ENCODE measurements at places on chromosomes 4 and X.
A peak's percentile ranks its signal among the peaks of the same experiment; 100 is the strongest.

- DNase-seq: no peak
Measured at GRCh38 chr4:101708293-101709039, 82.1 kb upstream of the BANK1 start.

GRCh38 chr4:56958111-56958517 is 19.3 kb downstream of the NOA1 start:
- DNase-seq: peak; percentile 88

GRCh38 chr4:52876069-52876468 is 14.0 kb downstream of the RASL11B start:
- no peak for DNase-seq

DNA sequence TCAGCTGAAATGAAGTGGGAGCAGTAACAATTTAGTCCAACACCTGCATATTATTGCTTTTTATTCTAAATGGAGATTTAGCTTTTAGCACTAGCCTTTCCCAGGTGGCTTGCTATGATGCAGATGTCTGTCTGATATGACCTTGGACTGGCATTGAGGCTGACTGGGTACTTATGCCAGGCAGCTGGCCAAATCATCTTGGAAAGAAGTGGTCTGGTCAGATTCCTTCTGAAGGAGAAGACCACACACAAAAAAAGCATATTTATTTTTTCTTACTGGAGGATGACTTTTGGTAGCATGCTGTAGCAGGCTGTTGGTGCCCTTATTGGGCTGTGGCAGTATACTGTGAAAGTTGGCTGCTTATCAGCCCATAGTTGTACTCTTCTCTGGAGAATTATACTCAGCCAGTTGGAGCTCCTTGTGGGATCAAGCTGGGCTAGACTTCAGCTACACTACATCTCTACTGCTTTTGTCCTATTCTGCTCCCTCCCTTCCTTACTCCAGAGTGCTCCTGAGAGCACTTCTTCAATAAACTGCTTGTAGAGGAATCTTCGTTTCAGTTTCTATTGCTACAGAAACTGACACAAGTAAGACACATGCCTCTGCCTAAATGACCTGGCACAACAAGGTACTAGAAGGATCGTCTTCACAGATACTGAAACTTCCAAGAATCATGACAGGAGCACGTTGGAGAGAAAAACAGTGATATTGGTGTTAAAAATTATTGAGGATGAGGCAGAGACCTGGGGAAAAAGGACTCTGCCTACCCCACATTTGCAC is 196.8 kb upstream of the RPS6KA3 start:
- DNase-seq: no peak

DNA sequence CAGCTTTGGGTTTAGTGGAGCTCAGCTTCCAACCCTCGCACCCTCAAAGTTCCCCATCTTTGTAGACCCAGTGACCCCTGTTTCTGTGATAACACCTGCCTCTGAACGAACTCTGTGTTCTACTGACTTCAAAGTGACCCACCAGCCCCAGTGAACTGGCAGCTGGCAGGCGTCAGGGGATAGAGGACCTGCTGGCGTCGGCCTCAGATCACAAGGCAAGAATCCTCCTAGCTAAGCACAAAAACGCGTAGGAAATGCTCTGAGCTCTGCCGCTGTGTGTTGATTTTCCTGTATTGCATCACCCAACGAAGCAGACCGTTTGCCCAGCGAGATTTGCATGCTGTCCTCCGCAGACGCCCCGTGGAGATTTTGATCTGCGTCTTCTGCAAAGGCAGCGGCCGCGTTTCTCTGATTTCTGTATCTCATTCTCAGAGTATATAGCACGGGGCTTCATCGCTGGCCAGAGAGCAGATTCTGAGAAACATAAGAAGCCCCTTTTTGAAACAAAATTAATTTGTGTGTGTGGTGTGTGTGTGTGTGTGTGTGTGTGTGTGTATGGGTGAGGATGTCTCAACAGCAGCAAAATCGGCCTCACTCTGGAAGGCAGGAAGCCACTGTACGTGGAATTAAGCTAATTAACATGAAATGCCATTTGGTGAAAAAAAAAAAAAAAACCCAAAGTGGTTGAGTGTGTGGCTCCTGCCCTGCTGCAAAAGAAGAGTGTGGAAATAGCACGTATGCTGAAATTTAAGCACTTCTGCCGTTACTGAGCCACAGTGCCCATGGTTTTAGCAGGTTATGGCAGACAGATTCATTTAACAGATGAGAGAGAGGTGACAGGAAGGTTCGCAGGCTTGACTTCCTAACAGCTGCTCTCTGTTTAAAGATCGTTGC is 29.2 kb upstream of the ASMTL start:
- no peak for DNase-seq

DNA sequence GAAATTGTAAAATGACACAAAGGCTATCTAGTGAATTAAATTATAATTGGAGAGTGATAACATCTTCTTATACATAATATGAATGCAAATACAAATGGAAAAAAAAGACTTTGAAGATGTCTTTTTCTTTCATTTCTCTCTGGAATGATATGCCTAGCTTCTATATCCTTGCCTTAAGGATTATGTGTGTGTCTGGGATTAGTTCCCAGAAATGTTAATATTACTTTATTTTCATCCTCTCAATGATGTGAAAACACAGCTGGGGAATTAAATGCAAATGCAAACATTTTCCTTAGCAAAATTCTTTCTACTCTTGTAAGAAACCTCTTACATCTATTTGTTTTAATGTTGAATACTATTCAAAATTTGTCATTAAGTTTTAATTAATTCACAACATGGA is 441.9 kb downstream of the FSTL5 start:
- DNase-seq: no peak

GRCh38 chr4:152843481-152844090 is 63.8 kb downstream of the ARFIP1 start:
- DNase-seq: no peak

- no peak for DNase-seq
Measured at GRCh38 chr4:76233967-76234678, 17.4 kb upstream of the FAM47E start.

Measured in uterus (tissue), 4 donors.